ENCODE measurements at places on chromosomes 11 and 22. TPM values are rescaled to one million over a fixed set of nuclear protein-coding genes. Genes with fewer than 3 reads are reported as not detected.

Gene CAPN5
- 1.9 TPM for total RNA-seq

Gene ZDHHC5
- total RNA-seq, result 73.2 TPM

GRCh38 chr22:33049119-33049729 lies 9.0 kb downstream of the SYN3 start:
- H3K4me3 ChIP-seq, result no peak overlapping the region
- no peaks in the 10 kb centered on the region for H3K4me1 ChIP-seq
- peak; percentile 32 for DNase-seq
- no peaks in the 10 kb centered on the region for H3K27me3 ChIP-seq

GRCh38 chr11:3222941-3223915 lies 4.6 kb upstream of the MRGPRG start:
- no peak for DNase-seq
- H3K4me1 ChIP-seq, result no peaks in the 10 kb centered on the region
- no peak overlapping the region for H3K27ac ChIP-seq
- no peak overlapping the region for H3K4me3 ChIP-seq

GRCh38 chr11:17393472-17393871 lies 5.0 kb upstream of the KCNJ11 start:
- peaks cover 5% of the 10 kb centered on the region for H3K4me1 ChIP-seq
- H3K36me3 ChIP-seq, result no peaks in the 10 kb centered on the region
- DNase-seq, result no peak

- H3K27me3 ChIP-seq, result no peaks in the 10 kb centered on the region
- no peak for DNase-seq
- peaks cover 8% of the 10 kb centered on the region for H3K4me1 ChIP-seq
- H3K36me3 ChIP-seq, result no peaks in the 10 kb centered on the region
These were observed 22.5 kb downstream of the GAS2 start for GRCh38 chr11:22688914-22689313.

- peak; percentile 34 for DNase-seq
- no peaks in the 10 kb centered on the region for H3K27me3 ChIP-seq
- H3K36me3 ChIP-seq, result peaks cover 19% of the 10 kb centered on the region
- peak overlapping the region; percentile 98 for H3K27ac ChIP-seq
- H3K4me3 ChIP-seq, result peak overlapping the region; percentile 95
These were observed 1.1 kb downstream of the NEAT1 start for GRCh38 chr11:65423516-65424204.

- H3K4me3 ChIP-seq, result no peak overlapping the region
- no peaks in the 10 kb centered on the region for H3K27me3 ChIP-seq
- H3K36me3 ChIP-seq, result no peaks in the 10 kb centered on the region
These were observed 2.8 kb downstream of the HTR3A start for GRCh38 chr11:113977701-113978100.

GRCh38 chr11:19577976-19578619 lies 134.5 kb upstream of the NAV2 start:
- H3K27me3 ChIP-seq, result no peaks in the 10 kb centered on the region
- no peaks in the 10 kb centered on the region for H3K36me3 ChIP-seq
- DNase-seq, result no peak
- no peaks in the 10 kb centered on the region for H3K4me1 ChIP-seq

All from CD4-positive, alpha-beta memory T cell (primary cell).